ENCODE measurements at places on chromosomes 5 and 9.
A peak's percentile ranks its signal among the peaks of the same experiment; 100 is the strongest.

- no peak for DNase-seq
Observed at GRCh38 chr9:131391504-131391903, 2.4 kb upstream of the PRRC2B start.

DNA sequence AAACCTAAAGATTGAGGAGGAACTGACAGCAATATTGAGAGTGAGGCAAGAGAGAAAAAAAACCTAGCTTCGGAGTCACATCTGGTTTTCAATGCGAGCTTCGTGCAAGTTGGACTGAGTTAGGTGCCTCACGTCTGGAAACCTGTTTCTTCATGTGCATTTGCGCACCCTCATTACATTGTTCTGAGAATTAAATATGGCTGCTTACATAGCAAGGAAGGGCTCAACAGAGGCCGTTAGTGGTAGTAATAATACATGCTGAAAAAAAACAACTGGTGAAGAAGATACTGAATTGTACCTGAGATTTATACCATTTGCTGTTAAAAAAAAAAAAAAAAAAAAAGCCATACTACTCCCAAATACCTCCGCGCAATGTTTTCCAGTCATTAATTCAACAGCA lies 18.6 kb downstream of the DNAJA1 start:
- no peak for DNase-seq

DNA sequence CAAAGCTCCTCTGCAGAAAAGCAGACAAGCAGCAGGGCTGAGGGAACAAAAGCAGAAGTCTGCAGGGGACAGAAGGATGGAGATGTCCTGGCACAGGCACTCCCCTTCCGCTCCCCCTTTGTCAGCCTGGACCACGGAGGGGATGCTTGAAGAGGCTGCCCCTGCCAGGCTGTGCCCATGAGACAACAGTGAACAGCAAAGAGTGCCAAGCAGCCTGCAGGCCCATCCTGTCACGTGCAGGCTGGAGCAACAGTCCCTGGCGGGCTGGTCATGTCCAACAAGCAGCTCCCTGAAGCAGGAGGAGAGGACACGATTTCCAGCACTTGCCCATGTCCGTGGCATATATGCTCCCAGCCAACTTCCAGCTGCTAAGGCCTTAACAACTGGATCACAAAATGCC lies 132.3 kb downstream of the IRX2 start:
- no peak for DNase-seq

DNA sequence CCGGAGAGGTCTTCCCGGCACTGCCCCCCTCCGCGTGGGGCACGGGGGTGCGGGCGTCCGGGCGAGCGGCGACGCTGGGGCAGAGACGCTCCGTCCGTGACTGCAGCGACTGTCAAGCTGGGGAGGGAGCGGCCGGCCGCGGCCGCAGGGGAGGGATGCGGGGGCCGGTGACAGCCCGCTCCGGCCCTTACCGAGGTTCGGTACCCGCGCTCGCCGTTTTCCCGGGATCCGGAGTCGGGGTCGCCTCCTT lies 400 bp downstream of the KDM4C start:
- DNase-seq, result no peak

GRCh38 chr5:13625616-13626198 lies 318.8 kb downstream of the DNAH5 start:
- DNase-seq, result no peak

DNA sequence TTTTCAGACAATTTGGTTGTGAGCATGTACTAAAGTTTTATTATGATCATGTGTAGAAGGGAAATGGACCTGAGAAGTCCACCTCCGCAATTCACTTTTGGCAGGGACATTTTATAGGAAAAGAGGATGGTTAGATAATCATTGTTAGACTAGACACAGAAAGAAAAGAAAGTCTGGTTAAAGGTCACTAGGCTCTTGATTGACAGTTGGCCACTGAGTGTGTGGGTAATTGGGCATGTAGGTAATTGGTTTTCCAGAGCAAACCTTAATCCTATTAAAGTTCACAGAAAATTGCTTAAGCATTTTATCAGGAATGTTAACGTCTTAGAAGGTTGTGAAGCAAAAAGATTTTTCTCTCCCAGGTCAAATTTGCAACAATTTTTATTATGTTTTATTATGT lies 158.5 kb upstream of the CLINT1 start:
- no peak for DNase-seq

GRCh38 chr5:54743997-54744788 lies 226.6 kb downstream of the SNX18 start:
- DNase-seq, result peak; percentile 51

GRCh38 chr5:9905661-9906060 lies 275.5 kb upstream of the TAS2R1 start:
- no peak for DNase-seq
